ENCODE measurements at places on chromosomes 6 and 20.

DNA sequence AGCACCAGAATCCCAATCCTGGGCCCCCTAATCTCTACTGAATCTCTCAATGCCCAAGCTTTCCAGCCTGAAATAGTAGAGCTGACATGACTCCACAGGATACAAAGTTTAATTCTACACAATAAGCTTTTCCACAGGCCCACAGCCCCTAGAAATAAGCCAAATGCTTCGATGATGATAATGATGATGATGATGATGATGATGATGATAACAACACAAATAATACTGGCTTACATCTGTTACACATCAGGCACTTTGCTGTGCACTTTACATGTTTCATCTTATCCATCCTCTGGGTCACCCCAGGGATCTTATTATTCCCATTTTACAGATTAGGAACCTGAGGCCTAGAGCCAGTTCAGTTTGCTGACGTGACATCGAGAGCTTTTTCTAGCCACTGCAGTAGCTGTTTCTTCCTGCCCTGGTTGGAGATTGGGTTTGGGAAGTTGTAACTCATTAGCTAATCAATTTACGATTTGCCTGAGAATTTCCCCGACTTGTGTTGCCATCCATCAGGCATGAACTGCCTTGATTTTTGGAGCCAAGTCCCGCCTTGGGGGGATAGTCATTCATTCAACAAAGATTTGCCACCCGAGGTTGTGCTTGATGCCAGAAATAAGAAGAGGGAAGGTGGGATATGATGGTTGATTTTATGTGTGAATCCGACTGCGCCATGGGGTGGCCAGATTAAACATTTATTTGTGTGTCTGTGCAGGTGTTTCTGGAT, 20.4 kb downstream of the KCNB1 start:
- no peak for DNase-seq

DNA sequence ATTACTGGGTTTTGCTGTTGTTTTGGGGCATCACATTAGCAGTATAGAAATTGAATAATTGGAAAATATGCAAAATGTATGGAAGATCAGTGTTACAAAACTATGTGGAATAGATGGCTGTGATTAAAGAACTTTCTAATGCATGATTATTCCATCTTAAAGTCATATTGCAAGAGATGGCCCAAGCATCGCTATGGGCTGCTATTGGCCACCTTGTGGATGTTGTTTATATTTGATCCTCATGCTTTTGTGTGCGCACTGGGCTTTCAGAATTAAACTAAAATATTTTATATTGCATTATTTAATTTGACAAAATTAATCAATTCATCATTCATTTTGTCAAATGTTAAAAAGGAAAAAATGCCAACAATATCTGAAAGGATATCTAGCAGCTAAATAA, 16.1 kb upstream of the HMGN3 start:
- no peak for DNase-seq

DNA sequence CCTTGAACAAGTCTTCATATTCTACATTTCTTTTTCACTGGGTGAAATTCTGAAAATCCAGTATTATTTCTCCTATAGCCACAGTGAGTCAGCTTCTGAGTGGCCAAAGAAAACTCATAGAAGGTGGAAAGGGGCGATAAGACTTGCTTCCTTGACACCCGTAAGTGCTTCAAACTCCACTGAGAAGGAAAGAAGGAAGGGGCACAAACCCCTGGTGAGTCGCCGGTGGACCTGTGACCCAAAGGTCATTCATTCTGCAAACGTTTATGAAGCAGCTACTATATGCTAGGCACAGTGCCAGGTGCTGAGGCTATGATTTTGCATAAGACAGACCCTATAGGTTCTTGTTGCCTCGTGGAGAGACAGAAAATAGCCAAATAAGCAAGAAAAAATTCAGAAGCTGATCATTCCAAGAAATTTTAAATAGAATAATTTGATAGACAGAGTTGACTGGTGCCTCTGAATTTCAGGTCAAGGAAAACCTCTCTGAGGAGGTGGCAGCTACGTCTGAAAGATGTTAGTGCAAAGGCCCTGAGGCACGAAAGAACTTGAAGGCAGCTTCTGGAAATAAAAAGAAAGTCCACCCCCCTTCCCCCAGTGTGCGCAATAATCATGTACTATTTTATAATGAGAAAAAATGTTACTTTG, 118.2 kb downstream of the CD24 start:
- DNase-seq, result no peak

DNA sequence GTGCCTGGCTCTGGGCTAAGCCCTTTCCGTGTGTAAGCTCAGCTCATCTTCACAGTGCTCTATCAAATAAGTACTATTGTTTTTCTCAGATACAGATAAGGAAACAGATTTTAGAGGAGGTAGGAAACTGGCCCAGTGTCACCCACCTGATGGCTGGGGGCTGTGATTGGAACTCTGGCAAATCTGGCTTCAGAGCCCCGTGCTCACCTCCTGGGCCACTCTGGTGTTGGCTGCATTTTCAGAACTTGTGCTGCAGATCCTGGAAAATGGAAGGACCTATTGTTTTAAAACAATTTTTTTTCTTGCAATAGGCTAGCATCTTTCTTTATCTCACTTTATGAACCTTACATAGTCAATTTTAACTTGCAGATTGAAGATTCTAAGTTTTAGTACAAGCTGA, 5.7 kb downstream of the STX16 start:
- DNase-seq, result no peak

DNA sequence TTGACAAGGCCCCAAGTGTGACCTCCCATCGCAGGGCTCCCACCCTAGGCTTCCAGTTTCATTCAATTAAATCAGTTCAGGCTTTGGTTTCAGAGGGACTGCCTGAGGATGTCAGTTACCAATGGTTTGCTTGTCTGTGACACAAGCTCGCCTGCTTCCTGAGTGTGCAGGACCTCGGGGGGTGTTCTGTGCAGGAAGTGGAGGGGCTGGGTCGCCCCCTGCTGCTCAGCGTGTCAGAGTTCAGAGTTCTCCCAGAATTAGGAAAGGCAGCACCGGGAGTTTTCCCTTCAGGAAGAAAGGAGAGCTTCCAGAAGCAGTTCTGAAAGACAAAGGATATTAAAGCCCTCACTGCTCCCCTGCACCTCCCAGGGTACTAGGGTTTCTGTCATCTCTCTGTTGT, 50.8 kb upstream of the TGM3 start:
- no peak for DNase-seq

DNA sequence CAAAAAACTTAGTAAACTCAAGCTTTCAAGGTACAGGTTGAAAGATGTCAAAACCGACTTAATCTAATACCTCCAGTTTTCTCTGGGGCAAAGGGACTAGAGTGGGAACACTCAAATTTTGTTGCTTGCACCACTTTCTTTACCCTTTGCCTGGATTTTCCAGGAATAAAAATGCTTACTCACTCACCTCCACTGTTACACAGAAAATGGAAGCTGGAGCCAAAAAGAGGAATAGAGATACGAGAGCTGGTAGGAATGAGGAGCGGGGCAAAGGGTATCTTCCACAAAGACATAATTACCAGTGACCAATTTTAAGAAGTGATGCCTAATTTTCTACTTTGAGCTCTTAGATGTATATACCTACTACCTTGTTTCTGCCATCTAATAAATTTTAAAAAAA, 79.5 kb upstream of the TULP1 start:
- no peak for DNase-seq
